ENCODE measurements at places on chromosomes 12 and 14.

DNA sequence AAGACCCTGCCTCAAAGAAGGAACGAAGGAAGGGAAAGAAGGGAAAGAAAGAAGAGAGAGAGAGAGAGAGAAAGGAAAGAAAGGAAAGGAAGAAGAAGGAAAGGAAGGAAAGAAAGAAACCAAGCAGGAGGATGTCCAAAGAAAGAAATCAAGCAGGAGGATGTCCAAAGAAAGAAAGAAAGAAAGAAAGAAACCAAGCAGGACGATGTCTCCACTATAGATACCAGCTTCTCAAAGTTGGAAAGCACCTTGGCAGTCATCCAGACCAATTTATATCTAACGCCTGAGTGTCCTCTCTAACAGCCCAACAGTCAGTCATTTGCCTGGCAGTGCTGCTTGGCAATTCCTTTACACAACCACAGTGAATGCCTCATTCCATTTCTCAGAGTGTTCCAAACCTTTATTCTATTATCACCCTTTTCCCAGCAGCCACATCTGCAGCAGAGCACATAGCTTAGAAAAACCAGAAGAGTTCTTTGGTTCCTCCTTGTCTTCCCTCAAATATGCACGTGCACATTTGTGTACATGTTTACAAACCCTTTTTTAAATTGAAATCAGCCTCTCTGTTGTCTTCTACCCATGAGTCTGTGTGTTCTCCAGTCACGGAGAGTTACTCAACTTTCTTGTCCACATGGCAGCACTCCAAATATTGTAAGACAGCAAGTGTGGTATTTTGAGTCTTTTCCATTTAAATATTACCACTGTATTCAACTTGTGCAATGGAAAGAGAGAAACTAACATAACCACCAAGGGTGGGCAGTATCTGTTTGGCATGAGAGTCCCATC is 138.4 kb downstream of the STXBP6 start:
- no peak for DNase-seq

DNA sequence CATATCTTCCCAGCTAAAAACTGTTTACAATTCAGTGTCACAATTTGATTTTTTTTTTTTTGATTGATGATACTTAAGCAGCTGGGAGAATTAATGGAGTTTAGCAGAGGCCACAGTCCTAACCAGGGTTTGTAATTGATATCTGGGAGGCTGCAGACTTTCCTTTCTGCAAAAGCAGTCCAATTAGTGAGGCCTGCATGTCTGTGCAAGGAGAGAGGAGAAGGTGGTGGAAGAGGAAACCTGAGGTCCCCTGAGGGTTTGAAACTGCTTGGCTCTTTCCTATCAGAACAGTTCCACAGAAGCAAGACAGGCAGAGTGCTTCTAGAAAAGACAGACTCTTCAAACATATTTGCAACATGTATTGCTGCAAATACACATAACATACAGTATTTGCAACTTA is 160.8 kb upstream of the KRR1 start:
- no peak for DNase-seq

DNA sequence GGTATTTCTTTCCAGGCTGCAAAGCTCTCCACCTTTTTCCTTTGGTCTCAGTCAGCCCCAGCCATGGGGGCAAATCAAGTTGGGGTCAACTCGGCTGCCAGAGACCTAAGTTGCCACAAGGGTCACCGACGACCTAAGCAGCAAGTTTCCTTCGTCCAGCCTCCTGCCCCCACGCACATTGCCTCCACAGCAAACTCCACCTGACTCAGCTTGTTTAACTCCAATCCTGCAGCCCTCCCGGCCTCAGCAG is 767 bp upstream of the KCNMB4 start:
- no peak for DNase-seq

GRCh38 chr14:100393906-100394732 is 71.0 kb downstream of the SLC25A47 start:
- no peak for DNase-seq

DNA sequence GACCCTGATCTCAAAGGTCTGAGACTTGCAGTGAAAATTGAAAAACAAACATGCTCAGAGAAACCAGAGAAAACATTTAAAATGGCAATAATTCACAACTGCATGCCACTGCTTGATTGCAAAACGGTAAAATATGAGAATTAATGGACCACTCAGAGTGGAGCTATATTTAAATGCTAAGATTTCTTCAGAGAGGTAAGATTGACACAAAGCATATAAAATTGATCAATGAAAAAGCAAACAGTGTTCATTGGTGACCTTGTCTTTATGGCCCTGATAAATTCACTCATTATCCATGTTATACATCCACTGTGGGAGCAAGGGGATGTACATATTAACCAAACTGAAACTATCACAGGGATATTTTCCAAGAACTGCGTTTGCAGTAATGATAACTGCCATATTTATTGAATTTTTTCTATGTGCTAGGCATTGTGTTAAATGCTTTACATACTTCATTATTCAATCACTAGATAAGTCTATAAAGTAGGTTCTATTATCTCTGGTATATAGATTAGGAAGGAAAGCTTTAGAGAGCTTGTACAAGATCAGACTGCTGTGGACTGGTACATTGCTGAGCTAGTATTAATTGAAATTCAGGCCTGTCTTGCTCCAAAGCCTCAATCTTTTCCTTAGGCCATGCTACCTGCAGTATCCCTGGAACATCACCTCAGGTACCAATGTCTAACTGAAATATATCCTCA is 113.9 kb upstream of the LMO3 start:
- no peak for DNase-seq

- no peak for DNase-seq
Observed at GRCh38 chr14:50775357-50775756, 55.6 kb downstream of the NIN start.

- no peak for DNase-seq
Observed at GRCh38 chr14:51607711-51608110, 44.0 kb upstream of the FRMD6 start.

GRCh38 chr14:72943876-72944430 is 17.7 kb downstream of the DCAF4 start:
- DNase-seq, result no peak

- DNase-seq, result no peak
Observed at GRCh38 chr12:46744283-46744682, 81.5 kb downstream of the SLC38A4 start.

- DNase-seq, result no peak
Observed at GRCh38 chr14:75452324-75452723, 24.5 kb downstream of the JDP2 start.

DNA sequence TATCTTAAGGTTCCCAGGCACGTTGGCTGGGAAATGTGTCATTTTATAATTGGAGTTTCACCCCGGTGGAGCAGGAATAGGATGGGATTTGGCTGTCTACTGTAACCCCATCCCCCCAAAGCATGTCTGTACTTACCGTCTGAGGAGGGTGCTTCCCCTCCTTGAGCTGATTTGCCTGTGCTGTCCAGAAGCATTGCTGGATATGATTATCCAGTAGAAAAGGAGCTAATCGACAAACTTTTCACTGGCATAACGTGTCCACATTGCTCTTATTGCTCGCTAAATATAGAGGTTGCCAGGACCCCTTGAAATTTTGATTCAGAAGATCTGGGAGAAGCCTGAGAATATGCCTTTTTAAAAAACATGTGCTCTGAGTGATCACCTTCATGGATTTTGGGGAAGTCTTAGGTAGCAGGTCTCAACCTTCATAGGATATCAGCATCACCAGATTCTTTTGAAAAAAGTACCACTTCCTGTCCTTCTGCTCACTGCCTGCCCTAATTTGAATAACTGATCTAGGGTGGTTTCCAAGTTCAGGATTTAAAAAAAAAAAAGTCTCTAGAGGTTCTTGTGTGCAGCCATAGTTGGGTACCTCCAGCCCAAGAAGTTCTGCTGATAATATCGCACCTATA is 80.4 kb upstream of the KCNA1 start:
- no peak for DNase-seq

GRCh38 chr12:41289501-41289900 is 101.4 kb downstream of the PDZRN4 start:
- DNase-seq, result no peak
